Activated CD4-positive, alpha-beta T cell treated with anti-CD3 and anti-CD28 coated beads for 36 hours (primary cell): ENCODE measurements at places on chromosomes 3 and 15. TPM values are rescaled to one million over a fixed set of nuclear protein-coding genes. Genes with fewer than 3 reads are reported as not detected.
A peak's percentile ranks its signal among the peaks of the same experiment; 100 is the strongest.

DNA sequence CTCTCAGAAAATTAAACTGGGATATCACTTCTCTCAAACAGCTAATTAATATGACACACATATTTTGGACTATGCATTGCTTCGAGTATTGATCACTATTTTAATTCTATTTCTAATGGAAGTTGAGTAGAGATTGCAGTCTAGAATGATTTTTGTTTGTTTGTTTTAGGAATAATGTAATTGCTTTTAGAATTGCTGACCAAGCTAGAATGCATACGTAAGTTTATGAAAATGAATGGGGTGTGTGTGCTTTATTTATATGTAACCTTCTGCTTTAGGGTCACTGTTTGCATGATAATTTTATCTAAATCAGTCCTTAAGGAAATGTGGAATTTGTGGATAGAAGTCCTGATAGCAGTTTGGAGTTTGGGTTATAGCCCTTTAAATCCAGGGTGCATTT is 371.4 kb downstream of the NR2F2 start:
- DNase-seq = no peak
- no peaks in the 10 kb centered on the region for H3K4me1 ChIP-seq
- H3K4me3 ChIP-seq = no peak overlapping the region

DNA sequence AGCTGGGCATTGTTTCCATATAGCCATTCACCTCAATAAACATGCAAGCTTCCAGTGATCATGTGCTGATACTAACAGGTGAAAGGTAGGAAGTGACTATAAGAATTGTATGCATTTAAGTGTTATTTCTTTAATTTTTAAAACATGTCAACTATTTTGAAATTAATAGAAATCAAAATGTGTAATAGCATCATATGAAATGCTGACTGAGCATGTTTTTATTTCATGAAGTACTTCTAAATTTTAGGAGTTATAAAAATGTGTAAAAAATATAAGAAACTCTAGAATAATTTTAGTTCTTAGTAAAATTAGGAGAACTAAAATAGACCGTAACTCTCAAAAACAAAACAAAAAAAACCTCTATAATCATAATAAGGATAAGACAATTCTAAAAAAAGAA is 229.3 kb upstream of the ARPP21 start:
- no peak overlapping the region for H3K4me3 ChIP-seq
- DNase-seq = no peak
- no peaks in the 10 kb centered on the region for H3K36me3 ChIP-seq
- no peaks in the 10 kb centered on the region for H3K27me3 ChIP-seq
- H3K4me1 ChIP-seq = no peaks in the 10 kb centered on the region

- no peaks in the 10 kb centered on the region for H3K27me3 ChIP-seq
- DNase-seq = no peak
- H3K27ac ChIP-seq = no peak overlapping the region
- H3K4me3 ChIP-seq = no peak overlapping the region
- no peaks in the 10 kb centered on the region for H3K4me1 ChIP-seq
Observed at GRCh38 chr15:90705212-90705611, 11.9 kb upstream of the BLM start.

DNA sequence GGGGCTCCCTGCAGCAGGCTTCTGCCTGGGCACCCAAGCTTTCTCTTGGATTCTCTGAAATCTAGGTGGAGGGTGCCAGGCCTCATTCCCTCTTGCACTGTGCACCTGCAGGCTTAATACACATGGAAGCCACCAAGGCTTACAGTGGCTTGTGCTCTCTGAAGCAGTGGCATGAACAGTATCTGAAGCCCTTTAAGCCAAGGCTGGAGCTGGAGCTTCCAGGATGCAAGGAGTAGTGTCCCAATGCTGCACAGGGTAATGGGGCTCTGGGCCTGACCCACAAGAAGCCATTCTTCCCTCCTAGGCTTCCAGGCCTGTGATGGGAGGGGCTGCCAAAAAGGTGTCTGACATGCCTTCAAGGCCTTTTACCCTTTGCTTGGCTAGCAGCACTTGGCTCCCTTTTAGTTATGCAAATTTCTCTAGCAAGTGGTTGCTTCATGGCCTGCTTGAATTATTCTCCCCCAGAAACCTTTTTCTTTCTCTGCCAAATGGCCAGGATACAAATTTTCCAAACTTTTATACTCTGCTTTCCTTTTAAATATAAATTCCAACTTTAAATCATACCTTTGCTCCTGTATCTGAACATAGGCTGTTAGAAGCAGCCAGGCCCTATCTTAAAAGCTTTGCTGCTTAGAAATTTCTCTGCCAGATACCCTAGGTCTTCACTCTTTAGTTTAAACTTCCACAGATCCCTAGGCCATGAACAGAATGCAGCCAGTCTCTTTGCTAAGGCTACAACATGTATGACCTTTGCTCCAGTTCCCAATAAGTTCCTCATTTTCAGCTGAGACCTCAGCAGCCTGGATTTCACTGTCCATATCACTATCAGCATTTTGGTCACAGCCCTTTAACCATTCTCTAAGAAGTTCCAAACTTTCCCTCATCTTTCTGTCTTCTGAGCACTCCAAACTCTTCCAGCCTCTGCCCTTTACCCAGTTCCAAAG is 201.1 kb upstream of the LRRFIP2 start:
- no peak for DNase-seq
- no peaks in the 10 kb centered on the region for H3K4me1 ChIP-seq
- H3K27ac ChIP-seq = no peak overlapping the region
- H3K36me3 ChIP-seq = peaks cover 51% of the 10 kb centered on the region
- no peak overlapping the region for H3K4me3 ChIP-seq

DNA sequence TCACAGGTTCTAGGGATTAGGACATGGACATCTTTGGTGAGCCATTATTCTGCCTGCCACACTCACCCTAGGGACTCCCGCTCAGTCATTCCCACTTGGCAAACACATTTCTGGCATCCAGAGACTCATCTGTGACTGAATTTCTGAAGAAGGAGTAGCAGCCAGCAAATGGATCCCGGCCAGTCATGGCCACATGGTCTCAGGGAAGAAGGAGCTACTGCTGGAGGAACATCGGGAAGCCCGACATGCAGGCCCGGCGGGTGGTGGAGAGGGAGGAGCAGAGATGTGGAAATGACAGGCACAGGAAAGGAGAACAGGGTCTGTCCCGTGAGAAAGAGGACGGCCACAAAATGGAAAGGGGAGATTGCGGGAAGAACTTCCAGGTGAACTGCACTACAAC is 65.4 kb downstream of the SEMA5B start:
- no peak for DNase-seq
- no peaks in the 10 kb centered on the region for H3K4me1 ChIP-seq
- H3K4me3 ChIP-seq = no peak overlapping the region
- H3K27ac ChIP-seq = no peak overlapping the region

DNA sequence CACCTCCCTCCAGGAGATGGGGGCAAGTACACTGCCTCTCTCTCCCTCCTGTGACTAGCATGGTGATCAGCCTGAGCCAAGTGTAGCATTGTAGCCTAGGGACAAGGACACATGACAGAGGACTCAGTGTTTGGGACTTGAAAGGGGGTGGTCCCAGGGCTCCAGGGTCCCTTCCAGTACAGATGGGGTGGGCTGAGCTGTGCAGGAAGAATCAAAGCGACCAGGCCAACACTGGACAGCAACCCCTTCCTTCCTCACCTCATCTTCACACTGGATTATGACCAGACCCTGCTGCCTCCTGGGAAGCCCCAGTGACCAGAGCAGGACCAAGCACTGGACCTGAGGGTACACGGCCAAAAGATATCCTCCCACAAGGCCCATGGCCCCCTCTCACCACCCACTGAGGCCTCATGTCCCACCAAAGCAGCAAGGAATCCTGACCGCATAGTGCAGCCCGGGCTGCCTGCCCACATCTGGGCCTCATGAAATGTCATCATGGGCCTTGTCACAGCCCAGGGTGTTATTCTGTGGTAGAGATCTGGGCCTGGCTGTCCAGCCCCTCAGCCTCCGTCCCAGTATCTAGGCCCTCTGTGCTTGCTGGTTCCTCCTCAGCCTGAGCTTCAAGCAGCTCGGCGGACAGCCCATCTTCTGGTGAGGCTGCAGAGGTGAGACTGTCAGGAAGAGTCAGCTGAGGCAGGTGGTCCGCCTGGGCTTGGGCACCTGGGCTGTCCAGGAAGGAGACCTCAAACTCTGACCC is 9.5 kb downstream of the GORASP1 start:
- peaks cover 20% of the 10 kb centered on the region for H3K36me3 ChIP-seq
- no peak overlapping the region for H3K4me3 ChIP-seq
- H3K4me1 ChIP-seq = no peaks in the 10 kb centered on the region
- no peaks in the 10 kb centered on the region for H3K27me3 ChIP-seq
- H3K27ac ChIP-seq = no peak overlapping the region

DNA sequence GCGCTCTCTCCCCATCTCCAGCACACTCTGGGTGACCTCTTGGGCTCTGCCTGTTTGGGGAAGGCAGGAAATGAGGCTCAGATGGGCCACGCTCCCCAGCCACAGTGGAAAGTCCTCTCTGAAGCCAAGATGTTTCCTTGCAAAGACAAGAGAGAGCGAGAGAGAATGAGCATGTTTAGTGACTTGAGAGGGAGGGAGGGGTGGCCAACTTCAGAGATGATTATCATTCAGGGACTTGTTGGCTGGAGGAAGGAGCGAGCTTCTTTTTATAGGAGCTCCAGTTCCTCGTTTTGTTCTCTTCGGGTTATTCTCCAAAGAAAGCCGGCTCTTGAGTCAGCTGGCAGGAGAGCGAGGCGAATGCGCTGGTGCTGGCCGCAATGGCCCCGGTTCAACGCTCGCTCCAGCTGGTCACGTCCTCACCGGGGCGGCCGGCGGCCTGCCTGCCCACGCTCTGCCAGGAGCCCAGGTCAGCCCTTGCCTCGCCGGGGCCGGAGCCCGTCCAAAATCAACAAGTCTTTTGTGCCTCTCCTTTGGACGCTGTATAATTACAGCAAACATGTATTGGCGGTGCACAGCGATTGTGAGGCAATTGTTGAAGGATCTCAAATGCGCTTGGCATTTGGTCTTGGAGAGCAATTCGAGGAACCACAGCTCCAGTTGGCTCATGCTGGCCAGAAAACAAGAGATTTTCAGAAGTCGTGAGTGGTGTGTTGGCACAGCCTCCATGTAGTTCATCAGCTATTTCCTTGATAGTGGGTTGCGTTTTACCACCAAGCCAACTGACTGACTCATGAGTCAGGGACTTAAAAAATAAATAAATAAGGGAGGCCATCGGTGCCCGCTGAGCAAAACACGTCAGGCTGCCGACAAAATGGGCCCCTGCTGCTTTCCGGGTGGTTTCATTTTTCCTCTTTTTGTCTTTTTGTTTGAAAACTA is 288.6 kb downstream of the UACA start:
- peaks cover 34% of the 10 kb centered on the region for H3K27me3 ChIP-seq
- no peaks in the 10 kb centered on the region for H3K36me3 ChIP-seq
- no peak overlapping the region for H3K27ac ChIP-seq
- H3K4me1 ChIP-seq = peaks cover 27% of the 10 kb centered on the region
- peak; percentile 54 for DNase-seq

- H3K36me3 ChIP-seq = no peaks in the 10 kb centered on the region
- no peak overlapping the region for H3K4me3 ChIP-seq
- H3K27ac ChIP-seq = no peak overlapping the region
- H3K4me1 ChIP-seq = no peaks in the 10 kb centered on the region
- H3K27me3 ChIP-seq = peaks cover 3% of the 10 kb centered on the region
- peak; percentile 39 for DNase-seq
Observed at GRCh38 chr3:135513106-135514059, 452.1 kb upstream of the PPP2R3A start.

DNA sequence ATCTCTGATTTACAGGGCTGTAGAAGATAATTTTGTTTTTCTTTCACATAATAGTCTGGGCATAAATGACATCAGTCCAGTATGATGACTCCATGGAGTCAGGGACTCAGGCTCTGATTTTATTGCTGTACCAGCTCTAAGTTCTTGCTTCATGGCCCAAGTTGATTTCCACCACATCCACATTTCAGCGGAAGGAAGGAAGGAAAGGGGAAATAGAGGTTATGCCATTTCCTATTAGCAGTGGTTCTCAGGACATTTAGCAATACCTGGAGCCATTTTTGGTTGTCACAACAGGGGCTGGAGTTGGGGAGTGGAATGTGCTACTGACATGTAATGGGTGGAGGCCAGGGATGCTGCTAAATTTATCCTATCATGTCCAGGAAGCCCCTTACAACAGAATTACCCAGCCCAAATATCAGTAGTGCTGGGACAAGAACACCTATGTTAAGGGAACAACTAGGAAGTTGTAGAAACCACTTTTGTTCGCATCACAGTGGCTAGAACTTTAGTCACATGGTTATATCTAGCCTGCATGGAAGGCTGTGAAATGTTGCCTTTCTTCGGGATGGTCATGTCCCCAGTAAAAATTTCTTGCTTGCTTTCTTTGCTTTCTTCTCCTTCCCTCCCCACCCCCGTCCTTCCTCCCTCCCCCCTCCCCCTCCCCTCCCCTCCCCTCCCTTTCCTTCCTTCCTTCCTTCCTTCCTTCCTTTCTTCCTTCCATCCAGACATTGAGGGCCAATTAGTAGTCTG is 42.1 kb downstream of the OXSR1 start:
- H3K27ac ChIP-seq = no peak overlapping the region
- H3K27me3 ChIP-seq = no peaks in the 10 kb centered on the region
- peaks cover 72% of the 10 kb centered on the region for H3K4me1 ChIP-seq
- H3K36me3 ChIP-seq = peaks cover 36% of the 10 kb centered on the region
- no peak for DNase-seq
- H3K4me3 ChIP-seq = no peak overlapping the region

GRCh38 chr3:11386465-11387113 is 114.4 kb downstream of the ATG7 start:
- H3K36me3 ChIP-seq = peaks cover 9% of the 10 kb centered on the region
- H3K27me3 ChIP-seq = no peaks in the 10 kb centered on the region
- H3K4me1 ChIP-seq = peaks cover 18% of the 10 kb centered on the region
- H3K27ac ChIP-seq = no peak overlapping the region
- no peak overlapping the region for H3K4me3 ChIP-seq

- peaks cover 12% of the 10 kb centered on the region for H3K27me3 ChIP-seq
- DNase-seq = no peak
- H3K4me1 ChIP-seq = no peaks in the 10 kb centered on the region
- H3K27ac ChIP-seq = no peak overlapping the region
Observed at GRCh38 chr3:40576396-40576795, 51.6 kb downstream of the ZNF621 start.

GRCh38 chr15:44102675-44103254 is 92.3 kb downstream of the FRMD5 start:
- no peaks in the 10 kb centered on the region for H3K4me1 ChIP-seq
- no peaks in the 10 kb centered on the region for H3K36me3 ChIP-seq
- H3K27me3 ChIP-seq = peaks cover 12% of the 10 kb centered on the region
- no peak overlapping the region for H3K4me3 ChIP-seq

DNA sequence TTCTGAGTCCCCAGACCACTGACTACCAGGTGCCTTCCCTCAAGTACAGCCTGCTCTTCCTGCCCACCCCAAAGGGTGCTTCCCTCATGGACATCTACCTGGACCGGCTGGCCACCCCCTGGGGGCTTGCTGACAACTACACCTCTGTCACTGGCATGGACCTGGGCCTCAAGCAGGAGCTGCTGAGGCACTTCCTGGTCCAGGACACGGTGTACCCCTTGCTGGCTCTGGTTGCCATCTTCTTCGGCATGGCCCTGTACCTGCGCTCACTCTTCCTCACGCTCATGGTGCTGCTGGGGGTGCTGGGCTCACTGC is 9.3 kb downstream of the DISP2 start:
- H3K4me1 ChIP-seq = peaks cover 8% of the 10 kb centered on the region
- H3K4me3 ChIP-seq = peak overlapping the region; percentile 74
- DNase-seq = no peak
- no peaks in the 10 kb centered on the region for H3K36me3 ChIP-seq
- peak overlapping the region; percentile 51 for H3K27ac ChIP-seq

- peaks cover 18% of the 10 kb centered on the region for H3K4me1 ChIP-seq
- peak overlapping the region; percentile 35 for H3K27ac ChIP-seq
- peak; percentile 24 for DNase-seq
- H3K4me3 ChIP-seq = no peak overlapping the region
- no peaks in the 10 kb centered on the region for H3K27me3 ChIP-seq
Observed at GRCh38 chr15:98903377-98904018, 104.1 kb downstream of the PGPEP1L start.

Gene CCDC14
- total RNA-seq = 35.4 TPM

Gene RCCD1
- total RNA-seq = 28.9 TPM

Gene CFAP100
- not detected for total RNA-seq

Gene ADAMTS17
- 0.49 TPM for total RNA-seq

Gene CPEB1
- 0.18 TPM for total RNA-seq
